Activated CD4-positive, alpha-beta T cell treated with anti-CD3 and anti-CD28 coated beads for 36 hours (primary cell): ENCODE measurements at places on chromosomes 2 and 18. TPM values are rescaled to one million over a fixed set of nuclear protein-coding genes. Genes with fewer than 3 reads are reported as not detected.
A peak's percentile ranks its signal among the peaks of the same experiment; 100 is the strongest.

Gene ACMSD
- not detected for total RNA-seq

Gene ASB18
- not detected for total RNA-seq

Gene OXER1
- 0.23 TPM for total RNA-seq

Gene GBX2
- total RNA-seq, result not detected

Gene LYPD1
- not detected for total RNA-seq

Gene SERPINB4
- not detected for total RNA-seq

Gene PTPRM
- total RNA-seq, result 14.0 TPM

Gene LINC00305
- total RNA-seq, result not detected

Gene BMP10
- total RNA-seq, result not detected

Gene CFC1
- total RNA-seq, result not detected

Gene CDH20
- 0.05 TPM for total RNA-seq

Gene NEU2
- total RNA-seq, result not detected

Gene SERPINB2
- total RNA-seq, result not detected

DNA sequence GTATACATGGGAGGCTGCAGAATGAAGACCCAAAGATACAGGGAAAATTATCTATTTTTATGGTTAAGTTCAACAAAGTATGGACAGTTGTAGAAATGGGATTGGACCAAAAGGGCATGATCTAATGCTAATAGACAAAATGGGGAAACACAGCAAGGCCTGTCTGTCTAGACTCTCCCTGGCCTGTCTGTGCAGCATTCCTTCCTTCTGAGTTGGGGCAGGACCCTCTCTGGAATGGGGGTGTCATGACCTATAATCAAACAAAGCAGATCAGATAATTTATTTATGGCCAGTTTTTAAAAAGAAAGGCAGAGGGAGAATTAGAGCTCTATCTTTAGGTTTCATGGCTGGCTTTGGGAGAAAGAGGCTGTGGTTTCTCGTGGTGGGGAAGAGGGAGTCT is 104.4 kb downstream of the CTIF start:
- H3K4me3 ChIP-seq, result no peak overlapping the region
- no peaks in the 10 kb centered on the region for H3K4me1 ChIP-seq
- no peak for DNase-seq
- H3K27ac ChIP-seq, result no peak overlapping the region
- H3K36me3 ChIP-seq, result no peaks in the 10 kb centered on the region

DNA sequence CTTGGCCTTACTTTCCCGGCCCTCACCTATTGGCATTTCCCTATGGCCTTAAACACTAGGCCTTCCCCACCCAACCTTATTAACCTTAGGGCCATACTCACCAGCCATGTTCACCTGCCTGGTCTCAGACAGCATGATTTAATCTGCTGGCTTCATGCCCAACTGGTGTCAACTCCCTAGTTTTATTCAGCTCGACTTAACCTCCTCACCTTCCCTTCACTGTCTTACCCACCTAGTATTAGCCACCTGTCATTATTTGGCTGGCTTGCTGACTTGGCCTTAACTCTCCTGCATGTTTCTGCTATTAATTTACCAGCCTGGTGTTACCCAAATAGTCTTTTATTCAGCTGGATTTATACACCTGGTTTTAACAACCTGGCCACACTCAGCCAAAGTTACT is 136.0 kb upstream of the ZSWIM2 start:
- no peaks in the 10 kb centered on the region for H3K4me1 ChIP-seq
- no peak overlapping the region for H3K4me3 ChIP-seq
- no peaks in the 10 kb centered on the region for H3K36me3 ChIP-seq
- H3K27me3 ChIP-seq, result no peaks in the 10 kb centered on the region
- DNase-seq, result no peak

GRCh38 chr2:209511637-209512036 is 87.8 kb downstream of the MAP2 start:
- H3K36me3 ChIP-seq, result no peaks in the 10 kb centered on the region
- H3K4me3 ChIP-seq, result no peak overlapping the region
- DNase-seq, result no peak
- H3K4me1 ChIP-seq, result no peaks in the 10 kb centered on the region

- H3K27ac ChIP-seq, result no peak overlapping the region
- H3K4me1 ChIP-seq, result no peaks in the 10 kb centered on the region
- no peak overlapping the region for H3K4me3 ChIP-seq
- H3K36me3 ChIP-seq, result no peaks in the 10 kb centered on the region
- peaks cover 23% of the 10 kb centered on the region for H3K27me3 ChIP-seq
- DNase-seq, result no peak
Measured at GRCh38 chr2:204264085-204264553, 281.2 kb upstream of the PARD3B start.

DNA sequence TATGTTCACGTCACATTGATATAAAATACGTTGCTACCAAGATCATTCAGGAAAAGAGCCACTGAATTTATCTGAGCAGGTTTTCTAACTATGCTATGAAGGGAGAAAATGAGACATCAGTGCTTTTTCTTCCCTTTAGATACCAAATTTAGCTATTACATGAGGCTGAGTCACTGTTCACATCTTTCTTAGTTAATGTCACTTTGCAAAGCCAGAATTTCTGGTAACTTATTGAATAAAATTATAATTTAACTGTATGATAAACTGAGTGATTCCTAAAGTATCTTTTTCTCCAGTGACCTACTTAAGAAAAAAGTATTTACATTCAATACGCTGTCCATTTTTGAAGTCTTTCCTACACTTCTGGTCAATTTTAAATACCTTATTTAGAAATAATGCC is 22.7 kb downstream of the C1D start:
- no peak for DNase-seq
- H3K27me3 ChIP-seq, result no peaks in the 10 kb centered on the region
- H3K4me1 ChIP-seq, result no peaks in the 10 kb centered on the region

DNA sequence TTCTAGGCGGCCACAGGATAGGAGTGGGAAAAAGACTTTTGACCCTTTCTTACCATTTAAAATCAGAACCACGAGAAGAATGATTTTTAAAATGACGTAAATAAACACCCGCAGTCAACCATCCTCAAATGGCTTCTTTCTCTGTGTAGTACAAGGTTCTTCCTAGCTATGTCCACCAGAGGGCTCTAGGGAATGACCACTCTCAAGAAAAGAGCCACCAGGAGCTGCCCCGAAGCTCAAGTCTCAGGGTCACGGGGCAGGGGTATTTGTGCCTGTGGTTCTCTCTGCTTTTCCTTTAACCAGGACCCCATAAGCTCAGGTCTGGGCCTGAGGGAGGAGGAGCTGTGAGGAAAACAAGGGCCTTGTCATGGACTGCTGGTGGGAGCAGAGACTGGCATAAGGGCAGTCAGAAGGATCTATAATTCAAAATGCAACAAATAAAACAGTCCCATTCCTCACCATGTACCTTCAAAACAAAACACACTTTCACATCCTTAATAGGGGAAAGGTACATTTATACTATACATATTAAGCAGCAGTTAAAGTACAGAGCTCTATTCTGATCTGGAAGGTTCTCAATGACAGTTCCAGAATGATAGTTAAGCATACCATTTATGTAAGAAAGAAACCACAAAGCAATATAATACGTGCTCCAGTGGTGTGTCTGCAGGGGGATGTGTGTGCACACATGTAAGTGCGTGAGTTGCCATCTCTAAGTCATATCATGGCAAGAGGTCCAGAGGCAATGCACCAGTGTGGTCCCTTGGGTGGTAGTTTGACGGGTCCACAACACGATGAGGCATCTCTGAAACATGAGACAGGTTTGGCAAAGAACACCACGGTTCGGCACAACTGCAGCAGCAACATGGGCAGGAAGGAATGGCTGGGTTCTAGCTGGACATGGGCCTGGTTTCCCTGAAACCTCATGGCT is 18.6 kb downstream of the LYPD1 start:
- no peak overlapping the region for H3K4me3 ChIP-seq
- H3K27ac ChIP-seq, result no peak overlapping the region
- H3K4me1 ChIP-seq, result no peaks in the 10 kb centered on the region
- H3K36me3 ChIP-seq, result no peaks in the 10 kb centered on the region
- H3K27me3 ChIP-seq, result peaks cover 8% of the 10 kb centered on the region

GRCh38 chr2:165240916-165241315 is 1.7 kb downstream of the SCN2A start:
- no peaks in the 10 kb centered on the region for H3K27me3 ChIP-seq
- H3K4me1 ChIP-seq, result no peaks in the 10 kb centered on the region
- H3K4me3 ChIP-seq, result no peak overlapping the region
- no peaks in the 10 kb centered on the region for H3K36me3 ChIP-seq

GRCh38 chr2:119181791-119182445 is 23.4 kb upstream of the C1QL2 start:
- no peaks in the 10 kb centered on the region for H3K4me1 ChIP-seq
- no peak for DNase-seq
- no peak overlapping the region for H3K4me3 ChIP-seq

- no peak for DNase-seq
- H3K4me1 ChIP-seq, result no peaks in the 10 kb centered on the region
- no peak overlapping the region for H3K4me3 ChIP-seq
- no peak overlapping the region for H3K27ac ChIP-seq
Measured at GRCh38 chr2:62539606-62540407, 33.8 kb upstream of the TMEM17 start.

GRCh38 chr2:239889641-239890121 is 135.5 kb downstream of the NDUFA10 start:
- H3K4me1 ChIP-seq, result no peaks in the 10 kb centered on the region
- no peak overlapping the region for H3K4me3 ChIP-seq
- H3K36me3 ChIP-seq, result peaks cover 2% of the 10 kb centered on the region
- no peak for DNase-seq
- H3K27me3 ChIP-seq, result peaks cover 7% of the 10 kb centered on the region
- no peak overlapping the region for H3K27ac ChIP-seq

DNA sequence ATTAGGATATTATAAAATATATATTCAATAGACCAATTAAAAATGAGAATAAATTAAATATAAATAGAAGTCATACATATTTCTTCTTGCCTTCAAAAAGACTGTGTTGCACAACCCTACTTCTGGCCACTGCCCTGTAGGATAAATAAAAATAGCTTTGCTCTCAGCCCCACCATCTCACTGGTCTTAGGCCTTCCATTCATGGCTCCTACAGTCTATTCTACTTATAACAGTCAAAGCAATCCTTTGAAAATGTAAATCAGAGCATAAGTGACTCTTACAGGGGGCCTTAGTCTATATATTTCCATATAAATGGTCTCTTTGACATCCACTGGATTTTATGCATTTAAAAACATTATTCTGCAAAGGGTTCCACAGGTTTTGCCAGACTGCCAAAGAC is 72.9 kb downstream of the KLF7 start:
- no peak for DNase-seq
- no peak overlapping the region for H3K27ac ChIP-seq
- peaks cover 38% of the 10 kb centered on the region for H3K4me1 ChIP-seq
- no peaks in the 10 kb centered on the region for H3K27me3 ChIP-seq

DNA sequence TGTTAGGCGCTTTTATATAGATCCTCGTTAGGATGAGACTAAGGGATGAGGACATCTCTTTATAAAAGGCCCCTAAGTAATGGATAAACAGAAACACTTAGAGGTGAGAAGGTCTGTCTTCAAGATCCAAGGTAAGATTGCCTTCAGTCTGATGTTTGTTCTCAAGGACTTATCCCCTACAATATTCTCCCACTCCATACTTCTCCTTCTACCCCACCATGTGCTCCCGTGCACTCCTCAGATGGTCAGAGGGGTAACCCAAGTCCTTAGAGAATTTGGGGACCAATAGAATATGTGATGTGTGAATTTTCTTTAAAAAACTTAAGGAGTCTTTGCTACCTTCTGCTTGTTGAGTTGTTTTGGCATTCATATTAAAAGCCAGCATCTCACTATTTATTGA is 23.1 kb downstream of the FOSL2 start:
- peaks cover 20% of the 10 kb centered on the region for H3K4me1 ChIP-seq
- no peaks in the 10 kb centered on the region for H3K27me3 ChIP-seq
- H3K27ac ChIP-seq, result peak overlapping the region; percentile 29
- no peak overlapping the region for H3K4me3 ChIP-seq
- H3K36me3 ChIP-seq, result peaks cover 66% of the 10 kb centered on the region

- H3K27ac ChIP-seq, result no peak overlapping the region
- no peak overlapping the region for H3K4me3 ChIP-seq
- H3K4me1 ChIP-seq, result peaks cover 49% of the 10 kb centered on the region
- peaks cover 54% of the 10 kb centered on the region for H3K27me3 ChIP-seq
Measured at GRCh38 chr2:457262-457661, 169.4 kb upstream of the ALKAL2 start.

DNA sequence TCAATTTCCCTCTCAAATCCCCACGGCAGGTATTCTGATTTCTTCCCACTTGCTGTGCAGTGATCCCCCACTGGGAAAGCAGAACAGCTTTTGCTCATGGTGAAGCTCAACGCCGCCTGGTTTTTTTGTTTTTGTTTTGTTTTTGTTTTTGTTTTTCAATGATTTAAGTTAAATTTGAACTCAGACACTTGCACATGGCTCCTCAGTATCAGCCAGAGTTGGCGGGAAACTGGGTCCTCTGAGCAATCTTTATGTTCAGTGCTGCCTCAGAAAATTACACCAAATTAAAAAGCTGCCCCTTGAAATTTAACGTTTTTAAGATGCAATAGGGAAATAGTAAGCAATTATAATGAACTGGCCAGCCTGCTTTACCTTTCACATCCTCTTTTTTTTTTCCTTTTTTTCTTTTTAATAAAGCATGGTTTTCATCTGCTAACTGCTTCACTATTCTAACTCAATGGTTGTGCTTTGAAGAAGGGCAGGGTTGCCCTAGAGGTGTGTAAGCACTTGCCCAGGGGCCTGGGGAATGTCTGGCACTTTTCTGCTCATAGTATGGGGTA is 277.0 kb upstream of the HNRNPA3 start:
- H3K27me3 ChIP-seq, result peaks cover 5% of the 10 kb centered on the region
- DNase-seq, result no peak
- no peaks in the 10 kb centered on the region for H3K36me3 ChIP-seq
- H3K4me1 ChIP-seq, result peaks cover 10% of the 10 kb centered on the region
- H3K27ac ChIP-seq, result no peak overlapping the region

DNA sequence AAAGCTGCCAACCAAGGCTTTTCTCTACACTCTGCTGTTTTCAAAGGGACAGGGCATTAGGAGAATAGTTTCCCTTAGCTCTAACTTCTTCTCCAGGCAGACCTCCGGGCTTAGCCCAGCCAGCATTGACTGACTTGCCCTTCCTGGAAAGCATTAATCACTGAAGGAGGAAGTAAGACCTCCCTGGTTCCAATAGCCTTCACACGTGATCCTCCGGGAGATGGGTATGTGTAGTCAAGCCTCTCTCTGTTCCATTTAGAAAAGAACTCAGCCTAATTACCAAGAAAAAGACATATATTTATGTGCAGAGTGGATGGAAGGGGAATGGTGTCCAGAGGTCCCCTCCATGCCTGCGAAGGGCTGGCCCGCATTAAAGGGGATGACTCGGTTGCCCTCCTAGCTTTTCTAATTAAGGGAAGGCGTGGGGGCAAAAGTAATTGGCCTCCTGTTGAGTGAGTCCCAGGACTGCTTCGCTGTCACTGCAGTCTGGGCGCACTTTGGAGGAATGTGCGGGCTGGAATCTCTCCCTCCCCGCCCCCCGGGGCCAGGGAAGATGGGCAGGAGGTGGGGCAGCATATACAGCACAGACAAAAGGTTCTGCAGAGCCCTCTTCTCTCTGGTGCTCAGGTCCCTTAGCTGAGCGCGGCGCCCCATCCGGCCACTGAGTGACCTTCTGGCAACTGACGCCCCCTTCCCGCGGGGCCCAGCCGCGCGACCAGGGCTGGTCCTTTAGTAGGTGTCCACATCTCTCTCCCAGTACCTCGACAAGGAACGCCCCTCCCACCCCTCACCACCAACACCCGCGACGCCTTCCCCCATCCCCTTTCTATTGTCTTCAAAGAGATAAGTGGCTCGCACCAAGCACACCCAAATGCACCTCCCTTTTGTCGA is 686.0 kb downstream of the NRXN1 start:
- H3K4me3 ChIP-seq, result no peak overlapping the region
- no peaks in the 10 kb centered on the region for H3K4me1 ChIP-seq
- peaks cover 28% of the 10 kb centered on the region for H3K27me3 ChIP-seq
- DNase-seq, result no peak
- H3K27ac ChIP-seq, result no peak overlapping the region
